ENCODE measurements at places on chromosomes 16 and 17. TPM values are rescaled to one million over a fixed set of nuclear protein-coding genes. Genes with fewer than 3 reads are reported as not detected.

- H3K4me3 ChIP-seq, result no peak overlapping the region
- no peak overlapping the region for H3K27ac ChIP-seq
- DNase-seq, result no peak
- H3K36me3 ChIP-seq, result no peaks in the 10 kb centered on the region
- peaks cover 54% of the 10 kb centered on the region for H3K27me3 ChIP-seq
- H3K4me1 ChIP-seq, result no peaks in the 10 kb centered on the region
Measured at GRCh38 chr17:74936470-74936799, 737 bp downstream of the OTOP3 start.

GRCh38 chr16:79721270-79721669, 120.7 kb upstream of the MAF start:
- no peaks in the 10 kb centered on the region for H3K4me1 ChIP-seq
- no peaks in the 10 kb centered on the region for H3K36me3 ChIP-seq
- no peak for DNase-seq

DNA sequence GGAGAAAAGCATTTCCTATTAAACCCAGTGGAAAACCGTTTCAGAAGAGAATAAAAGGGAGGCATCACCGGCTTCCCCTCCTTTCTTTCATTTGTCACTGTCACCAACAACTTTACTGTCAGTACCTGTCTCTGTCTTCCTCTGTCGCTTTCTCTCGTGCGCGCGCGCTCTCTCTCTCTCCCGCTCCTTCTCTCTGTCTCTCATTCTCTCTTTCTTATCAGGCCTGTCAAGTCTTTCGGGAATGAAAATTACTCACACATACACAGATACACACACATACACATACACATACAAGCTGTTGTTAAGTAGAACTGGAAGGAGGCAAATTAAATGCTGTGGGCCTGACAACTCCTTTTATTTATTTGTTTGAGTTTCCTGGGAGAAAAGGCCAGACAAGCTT, 17.6 kb downstream of the MYOCD start:
- H3K4me3 ChIP-seq, result no peak overlapping the region
- DNase-seq, result no peak
- H3K27me3 ChIP-seq, result no peaks in the 10 kb centered on the region
- H3K36me3 ChIP-seq, result no peaks in the 10 kb centered on the region
- H3K27ac ChIP-seq, result no peak overlapping the region

GRCh38 chr17:65807361-65807760, 245.9 kb upstream of the AXIN2 start:
- H3K4me1 ChIP-seq, result no peaks in the 10 kb centered on the region
- no peak for DNase-seq
- H3K36me3 ChIP-seq, result no peaks in the 10 kb centered on the region
- no peak overlapping the region for H3K27ac ChIP-seq

- no peaks in the 10 kb centered on the region for H3K36me3 ChIP-seq
- DNase-seq, result no peak
- no peak overlapping the region for H3K27ac ChIP-seq
- H3K4me3 ChIP-seq, result no peak overlapping the region
- no peaks in the 10 kb centered on the region for H3K27me3 ChIP-seq
Measured at GRCh38 chr17:76002100-76002499, 1.4 kb downstream of the CDK3 start.

- H3K4me1 ChIP-seq, result no peaks in the 10 kb centered on the region
- H3K27ac ChIP-seq, result no peak overlapping the region
- no peak for DNase-seq
- H3K4me3 ChIP-seq, result no peak overlapping the region
Measured at GRCh38 chr17:29874931-29875596, 55.0 kb downstream of the SSH2 start.

GRCh38 chr17:13925579-13925978, 143.7 kb upstream of the COX10 start:
- H3K36me3 ChIP-seq, result no peaks in the 10 kb centered on the region
- H3K4me1 ChIP-seq, result no peaks in the 10 kb centered on the region
- no peak overlapping the region for H3K27ac ChIP-seq

The GDPD3 gene
- 1.8 TPM for total RNA-seq

DNA sequence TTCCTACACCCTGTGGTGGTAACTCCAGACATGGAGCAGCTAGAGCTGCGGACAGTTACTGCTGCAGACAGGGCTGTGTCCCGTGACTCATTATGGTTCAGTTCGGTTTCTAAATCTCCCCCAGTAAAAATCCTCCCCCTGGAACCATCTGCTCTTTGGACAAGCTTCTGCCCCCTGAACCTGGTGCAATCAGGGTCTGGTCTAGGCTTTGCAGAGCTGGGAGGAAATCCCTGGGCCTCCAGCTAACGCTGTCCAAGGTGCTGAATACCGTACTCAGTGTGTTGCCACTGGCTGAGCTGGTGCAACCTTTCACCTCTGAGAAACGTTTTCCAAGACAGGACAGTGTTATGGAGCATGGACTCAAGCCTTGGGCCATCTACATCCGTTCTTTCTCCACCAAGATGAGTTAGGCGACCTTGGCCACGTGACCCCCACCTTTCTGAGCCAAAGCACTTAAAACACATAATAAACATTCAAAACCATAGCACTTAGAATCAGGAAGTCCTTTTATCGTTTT, 142.0 kb downstream of the CPPED1 start:
- no peak for DNase-seq
- H3K27ac ChIP-seq, result no peak overlapping the region
- no peak overlapping the region for H3K4me3 ChIP-seq
- H3K36me3 ChIP-seq, result no peaks in the 10 kb centered on the region
- H3K27me3 ChIP-seq, result no peaks in the 10 kb centered on the region

The TBC1D3K gene
- total RNA-seq, result not detected

The TMEM92 gene
- total RNA-seq, result 28.2 TPM

DNA sequence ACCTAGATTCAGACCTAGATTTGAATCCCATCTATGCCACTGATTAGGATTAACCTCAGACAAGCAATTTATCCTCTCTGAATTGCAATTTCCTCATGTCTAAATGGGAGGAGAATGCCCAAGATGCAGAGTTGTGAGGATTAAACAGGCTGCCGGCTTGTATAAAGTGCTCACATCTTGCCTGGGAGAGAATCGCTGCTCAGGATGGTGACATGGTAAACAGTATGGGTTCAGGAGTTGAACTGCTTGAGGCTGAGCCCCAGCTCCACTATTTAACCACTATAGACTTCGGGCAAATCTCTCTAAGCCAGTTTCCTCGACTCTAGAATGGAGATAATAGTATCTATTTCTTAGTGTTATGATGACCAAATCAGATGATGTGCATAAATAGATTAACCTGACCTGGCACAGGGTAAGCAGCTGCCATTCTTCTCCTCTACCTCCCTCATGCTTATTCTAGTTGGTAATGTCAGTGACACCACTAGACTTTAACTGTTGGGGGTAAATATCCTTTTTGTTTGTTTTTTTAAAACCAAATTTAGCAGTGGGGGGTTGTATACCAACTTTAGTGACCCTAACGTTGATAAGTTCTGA, 732 bp upstream of the RPL27 start:
- H3K4me1 ChIP-seq, result peaks cover 29% of the 10 kb centered on the region
- no peak for DNase-seq

GRCh38 chr17:76265624-76266243, 586 bp downstream of the UBALD2 start:
- no peaks in the 10 kb centered on the region for H3K27me3 ChIP-seq
- H3K4me3 ChIP-seq, result peak overlapping the region; percentile 67
- no peak for DNase-seq
- H3K27ac ChIP-seq, result peak overlapping the region; percentile 84
- peaks cover 25% of the 10 kb centered on the region for H3K4me1 ChIP-seq

The CEP112 gene
- 13.9 TPM for total RNA-seq
